ENCODE measurements at places on chromosomes 2 and 18.
A peak's percentile ranks its signal among the peaks of the same experiment; 100 is the strongest.

GRCh38 chr2:30115141-30115980, 31.4 kb upstream of the YPEL5 start:
- peak; percentile 70 for DNase-seq

DNA sequence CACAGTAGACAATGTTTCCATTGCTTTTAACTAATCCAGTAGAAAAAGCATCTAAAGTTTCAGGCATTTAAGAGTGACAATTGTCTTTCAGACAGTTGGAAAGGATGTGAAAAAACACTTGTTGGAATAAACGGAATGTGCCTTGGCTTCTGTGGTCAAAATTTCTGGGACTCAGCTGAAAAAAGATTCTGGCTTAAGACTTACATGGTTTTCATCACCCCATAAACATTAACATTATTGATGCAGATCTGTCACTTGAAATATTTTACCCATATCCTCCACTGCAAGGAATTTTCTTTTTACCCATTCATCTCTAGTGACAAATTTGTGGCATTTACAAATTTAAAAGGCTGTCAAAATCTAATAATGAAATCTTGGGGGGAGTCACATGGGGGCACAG, 166.0 kb downstream of the SRBD1 start:
- no peak for DNase-seq

GRCh38 chr2:11679486-11680181, 9.6 kb upstream of the NTSR2 start:
- no peak for DNase-seq

DNA sequence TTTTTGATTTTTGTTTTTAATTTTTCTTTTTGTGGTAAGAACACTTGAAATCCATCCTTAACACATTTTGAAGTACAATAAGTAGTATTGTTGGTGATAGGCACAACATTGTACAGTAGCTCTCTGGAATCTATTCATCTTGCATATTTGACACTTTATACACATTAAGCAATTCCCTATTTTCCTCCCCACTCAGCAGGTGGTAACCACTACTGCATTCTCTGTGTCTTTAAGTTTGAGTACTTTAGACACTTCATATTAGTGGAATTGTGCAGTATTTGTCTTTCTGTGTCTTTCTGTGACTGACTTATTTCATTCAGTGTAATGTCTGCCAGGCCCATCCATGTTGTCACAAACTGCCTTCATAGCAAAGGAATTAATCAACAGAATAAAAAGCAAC, 471.7 kb upstream of the CDH20 start:
- no peak for DNase-seq

GRCh38 chr18:75047240-75047961, 161.5 kb downstream of the PTGR3 start:
- no peak for DNase-seq

- DNase-seq = no peak
These were observed 531.1 kb downstream of the PARD3B start for GRCh38 chr2:205076405-205076804.

DNA sequence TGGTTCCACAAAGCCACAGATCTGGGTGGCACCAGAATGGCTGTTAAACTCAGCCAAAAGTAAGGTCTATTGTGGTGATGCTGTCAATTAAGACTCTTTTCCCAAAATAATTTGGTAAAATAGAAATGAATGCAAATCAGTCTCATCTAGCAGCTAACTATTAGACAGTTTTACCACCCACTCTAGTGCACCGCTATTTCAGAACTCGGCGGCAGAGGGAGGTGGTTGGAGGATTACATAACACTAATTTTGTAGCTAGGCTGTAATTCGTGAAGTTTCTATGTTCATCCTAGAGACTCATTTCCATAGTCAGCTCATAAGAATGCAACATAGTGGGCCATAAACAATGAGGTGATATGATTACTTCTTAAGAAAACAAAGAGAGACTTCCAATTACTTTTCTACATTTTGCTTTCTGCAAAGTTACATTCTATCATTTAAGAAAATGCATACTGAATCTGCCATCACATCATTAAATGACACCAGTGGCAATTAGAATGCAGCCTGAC, 413.8 kb downstream of the FBXO15 start:
- DNase-seq = no peak

- no peak for DNase-seq
These were observed 66.2 kb upstream of the LCLAT1 start for GRCh38 chr2:30380824-30381223.

DNA sequence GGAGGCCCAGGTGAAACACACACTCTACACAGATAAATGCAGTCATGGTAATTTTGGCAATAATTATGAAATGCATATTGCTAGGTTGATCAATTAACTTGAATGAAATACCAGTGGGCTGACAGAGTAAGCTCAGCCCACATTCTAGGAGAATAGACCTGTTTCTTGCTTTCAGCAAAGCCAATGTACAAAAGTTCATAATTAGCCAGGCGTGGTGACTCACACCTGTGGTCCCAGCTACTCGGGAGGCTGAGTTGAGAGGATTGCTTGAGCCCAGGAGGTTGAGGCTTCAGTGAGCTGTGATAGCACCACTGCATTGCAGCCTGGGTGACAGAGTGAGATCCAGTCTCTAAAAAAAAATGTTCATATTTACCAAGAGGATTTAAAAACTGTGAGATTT, 15.7 kb upstream of the MBP start:
- DNase-seq = no peak

DNA sequence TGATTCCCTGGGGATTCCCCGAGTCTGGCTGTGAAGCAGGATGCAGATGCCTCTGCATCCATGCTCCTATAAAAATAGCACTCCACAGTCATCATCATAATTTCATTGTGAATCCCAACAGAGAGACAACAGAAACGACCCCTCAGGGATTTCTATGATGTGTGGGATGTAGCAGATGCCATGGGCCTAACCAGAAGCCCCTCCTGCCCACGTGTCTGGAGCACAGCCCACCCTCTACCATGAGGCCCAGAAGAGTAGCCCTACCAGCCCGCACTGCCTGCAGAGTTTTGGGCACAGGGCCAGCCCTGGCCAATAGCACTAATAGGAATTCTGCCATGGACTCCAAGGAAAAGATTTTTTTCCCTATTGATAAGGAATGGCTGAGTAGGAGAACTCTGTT, 66.6 kb downstream of the GYPC start:
- no peak for DNase-seq

DNA sequence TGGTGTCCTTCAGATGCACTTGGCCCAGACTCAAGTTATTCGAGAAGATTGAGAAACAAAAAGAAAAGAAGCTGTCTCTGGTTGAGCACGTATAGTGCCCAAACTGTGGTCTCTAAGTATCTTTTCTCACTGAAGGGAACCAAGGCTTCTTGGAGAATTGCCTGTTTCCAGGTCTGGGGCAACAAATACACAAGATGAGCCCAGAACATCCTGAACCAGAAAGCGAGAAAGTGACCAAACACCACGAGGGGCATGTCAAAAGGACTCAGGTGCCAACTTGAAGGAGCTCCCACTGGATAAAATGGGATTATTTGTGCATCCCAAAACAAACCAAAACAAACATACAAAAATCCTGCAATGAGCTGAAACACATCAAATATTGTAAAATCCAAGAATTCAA, 13.6 kb upstream of the ATOH8 start:
- no peak for DNase-seq

DNA sequence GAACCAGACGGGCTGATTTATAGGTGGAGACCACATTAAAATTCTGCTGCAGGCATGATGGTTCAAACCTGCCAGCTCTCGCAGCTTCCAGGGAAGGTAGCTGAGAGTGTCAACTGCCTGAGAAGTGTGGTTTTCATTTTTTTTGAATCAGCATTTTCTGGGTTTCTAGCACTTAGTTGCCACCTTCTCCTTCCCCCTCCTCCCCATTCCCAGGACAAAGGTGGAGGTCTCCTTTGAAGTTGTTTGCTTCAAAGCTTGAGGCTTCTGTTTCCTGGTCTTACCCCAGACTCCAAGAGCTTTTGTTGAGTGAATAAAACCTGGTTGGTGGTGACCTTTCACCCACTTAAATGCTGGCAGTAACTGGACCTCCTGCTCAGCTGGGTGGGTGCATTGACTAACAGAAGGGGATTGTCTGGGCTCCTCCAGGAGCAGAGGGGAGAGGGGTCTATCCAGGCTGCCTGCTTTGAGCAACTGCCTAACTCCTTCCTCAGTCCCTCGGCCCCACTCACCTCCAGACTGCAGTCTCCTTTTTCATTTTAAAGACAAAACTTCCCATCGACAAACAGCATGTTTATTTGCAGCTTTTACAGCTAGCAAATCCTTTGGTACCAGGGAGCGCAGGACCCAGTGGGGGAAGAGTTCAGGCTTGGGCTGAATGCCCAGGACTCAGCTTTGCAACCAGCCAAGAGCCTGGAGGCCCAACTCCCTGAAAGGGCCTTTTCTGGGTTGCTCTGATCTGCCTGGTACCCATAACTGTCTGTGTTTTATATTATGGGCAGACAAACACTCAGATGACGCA, 3.5 kb downstream of the RHOB start:
- DNase-seq = peak; percentile 99
